ENCODE measurements at places on chromosomes 4 and X. TPM values are rescaled to one million over a fixed set of nuclear protein-coding genes. Genes with fewer than 3 reads are reported as not detected.

Gene NPY1R
- total RNA-seq: 9.9 TPM

Gene FGFRL1
- total RNA-seq: 54.3 TPM

Gene LRIT3
- total RNA-seq: under 0.01 TPM

Gene CRMP1
- 5.7 TPM for total RNA-seq

Gene NLGN4X
- 1.6 TPM for total RNA-seq

Data from skeletal muscle tissue (tissue), 5 donors.